ENCODE measurements at places on chromosomes 6 and 20.

DNA sequence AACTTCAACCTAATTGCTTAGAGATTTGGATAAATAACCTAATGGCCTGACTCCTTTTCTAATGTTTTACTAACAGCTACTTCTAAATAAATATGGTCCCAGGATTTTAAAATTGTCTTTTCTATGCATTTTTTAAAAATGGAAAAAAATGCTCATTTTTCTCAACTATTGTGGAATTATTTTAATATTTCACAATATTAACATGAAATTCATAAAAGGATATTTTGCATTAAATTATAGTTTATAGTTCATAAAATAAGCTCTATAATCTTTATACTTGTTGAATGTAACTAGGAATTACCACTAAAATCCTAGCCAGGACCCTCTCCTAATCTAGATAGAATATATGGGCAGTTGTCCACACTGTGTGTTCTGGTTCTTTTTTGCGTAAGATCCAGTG is 37.3 kb downstream of the TBPL1 start:
- DNase-seq = no peak

DNA sequence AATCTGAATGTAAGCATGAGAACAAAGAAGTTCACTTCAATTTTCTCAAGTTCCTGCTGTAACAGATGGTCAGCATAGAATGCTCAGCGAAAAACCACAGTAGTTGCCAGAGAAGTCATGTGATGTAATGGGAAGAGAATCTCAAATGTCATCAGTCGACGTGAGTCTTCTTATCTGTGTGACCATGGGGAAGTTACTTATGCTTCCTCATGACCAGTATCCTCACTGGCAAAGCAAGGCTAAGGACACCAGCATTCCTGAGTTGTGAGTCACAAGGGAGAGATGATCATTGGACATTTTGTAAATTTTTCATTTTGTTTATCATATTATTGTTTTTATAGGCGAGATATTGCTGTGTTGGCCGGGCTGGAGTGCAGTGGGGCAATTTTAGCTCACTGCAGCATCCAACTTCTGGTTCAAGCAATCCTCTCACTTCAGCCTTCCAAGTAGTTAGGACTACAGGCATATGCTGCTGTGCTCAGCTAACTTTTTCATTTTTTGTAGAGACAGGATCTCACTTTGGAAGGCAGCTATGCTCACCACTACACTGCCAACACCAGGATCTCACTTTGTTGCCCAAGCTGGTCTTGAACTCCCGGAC is 21.9 kb downstream of the SGK1 start:
- no peak for DNase-seq

DNA sequence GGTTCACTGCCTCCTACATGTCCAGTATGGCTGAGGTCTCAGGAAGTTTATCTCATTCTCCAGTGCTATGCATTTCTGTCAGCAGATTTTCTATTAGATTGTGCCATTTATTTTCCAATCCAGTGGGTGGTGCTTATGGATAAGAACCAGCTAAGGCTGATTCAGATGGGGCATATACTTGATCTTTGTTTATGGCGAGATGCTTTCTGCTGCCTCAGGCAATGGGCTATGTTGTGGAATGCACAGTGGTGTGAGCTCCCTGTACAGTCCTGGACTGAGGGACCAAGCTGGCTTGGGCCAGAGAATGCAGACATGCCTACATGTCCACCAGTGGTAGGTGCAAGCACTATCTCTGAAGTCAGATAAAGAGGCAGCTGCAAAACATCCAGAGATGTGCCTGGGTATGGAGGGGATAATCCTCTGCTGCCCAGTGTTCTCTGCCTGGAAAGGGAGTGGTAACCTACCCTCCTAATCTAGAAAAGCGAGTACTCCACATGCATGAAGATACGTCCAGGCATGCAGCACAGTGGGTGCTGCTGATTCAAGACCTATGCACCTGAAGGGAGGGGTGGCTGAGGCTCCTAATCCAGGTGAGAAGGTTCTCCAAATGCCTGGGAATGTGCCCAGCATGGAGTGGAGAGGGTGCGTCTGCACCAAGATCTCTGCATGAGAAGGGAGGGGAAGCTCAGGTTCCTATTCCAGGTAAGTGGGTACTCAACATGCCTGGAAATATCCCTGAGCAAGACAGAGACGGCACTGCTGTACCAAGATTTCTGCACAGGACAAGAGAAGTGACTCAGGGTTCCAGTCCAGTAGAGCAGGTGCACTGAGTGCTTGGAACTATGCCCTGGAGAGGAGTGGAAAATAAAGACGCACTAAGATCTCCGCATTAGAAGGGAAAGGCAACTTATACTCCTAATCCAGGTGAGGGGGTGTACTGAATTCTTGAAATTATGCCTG is 9.4 kb downstream of the CST4 start:
- DNase-seq = no peak

DNA sequence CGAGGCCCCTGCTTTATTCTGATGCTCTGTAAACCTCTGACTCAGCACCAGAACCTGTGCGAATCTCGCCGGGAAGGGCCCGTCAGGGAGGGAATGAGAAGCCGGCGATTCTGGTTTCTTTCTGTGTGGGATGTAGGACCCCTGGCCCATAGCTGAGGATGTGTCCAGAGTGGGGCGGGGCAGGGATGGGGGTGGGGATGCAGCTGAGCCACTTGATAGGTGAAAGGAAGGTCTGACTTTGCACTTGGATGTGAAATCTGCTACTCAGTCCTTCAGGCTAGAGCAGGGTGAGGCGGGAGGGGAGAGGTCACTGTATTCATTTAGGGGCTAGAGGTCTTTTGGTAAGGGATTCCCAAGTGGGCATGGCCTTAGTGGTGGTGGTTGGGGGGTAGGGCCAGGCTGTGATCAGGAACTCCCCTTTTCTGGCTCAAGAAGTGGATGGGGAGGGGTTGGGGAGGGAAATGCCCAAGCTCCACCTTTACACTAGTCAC is 2.3 kb downstream of the TOX2 start:
- DNase-seq = no peak

DNA sequence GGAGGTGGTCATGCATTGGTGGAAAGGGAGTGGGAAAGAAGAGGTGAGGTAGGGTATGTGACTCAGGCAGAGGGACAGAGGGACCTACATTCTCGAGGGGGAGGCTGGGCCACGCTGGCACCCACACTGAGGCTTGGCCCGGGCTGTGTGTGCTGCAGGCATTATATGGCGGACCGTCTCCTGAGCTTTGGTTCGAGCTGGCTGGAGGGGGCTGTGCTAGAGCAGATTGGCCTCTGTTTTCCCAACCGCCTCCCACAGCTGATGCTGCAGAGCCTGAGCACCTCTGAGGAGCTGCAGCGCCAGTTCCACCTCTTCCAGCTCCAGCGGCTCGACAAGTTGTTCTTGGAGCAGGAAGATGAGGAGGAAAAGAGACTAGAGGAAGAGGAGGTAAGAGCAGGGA is 23.4 kb downstream of the DNPH1 start:
- DNase-seq = no peak
